ENCODE measurements at places on chromosomes 7 and 10.
A peak's percentile ranks its signal among the peaks of the same experiment; 100 is the strongest.

DNA sequence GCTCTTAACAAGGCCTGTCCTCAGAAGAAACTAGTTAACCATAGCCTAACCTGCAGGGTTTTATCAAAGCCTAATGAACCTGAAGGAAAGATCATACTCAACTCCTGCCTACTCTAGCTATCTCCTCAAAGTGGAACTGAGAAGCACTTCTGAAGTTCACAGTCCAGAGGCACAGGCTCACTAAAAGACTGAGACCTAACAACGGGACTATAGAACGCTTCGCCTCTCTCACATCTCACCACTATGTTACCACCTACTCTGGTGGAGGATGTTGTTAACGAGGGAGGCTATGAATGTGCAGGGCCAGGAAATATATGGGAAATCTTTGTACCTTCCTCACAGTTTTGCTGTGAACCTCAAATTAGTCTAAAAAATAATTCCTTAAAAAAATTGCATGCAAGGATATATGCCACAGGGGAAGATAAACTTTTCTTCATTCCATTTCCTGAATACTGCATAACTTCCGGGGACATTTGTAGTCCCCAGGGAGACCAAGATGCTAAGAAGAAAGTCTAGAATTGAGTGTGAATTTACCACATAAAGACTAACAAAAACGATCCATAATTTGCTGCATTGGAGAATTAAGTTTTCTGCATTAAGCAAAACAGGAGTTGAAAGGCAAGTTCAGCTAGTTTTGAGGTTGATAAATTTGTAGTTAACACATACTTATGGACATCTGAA lies 21.6 kb downstream of the LIPJ start:
- DNase-seq, result no peak

GRCh38 chr10:101441541-101442455 lies 87.8 kb downstream of the BTRC start:
- DNase-seq, result peak; percentile 84

- no peak for DNase-seq
These were observed 9.6 kb downstream of the PDLIM1 start for GRCh38 chr10:95281206-95281605.

GRCh38 chr7:54995610-54996363 lies 23.0 kb upstream of the EGFR start:
- DNase-seq, result no peak

Data from NCI-H1694 treated with DMSO at 0.1 percent for 48 hours (cell line).